ENCODE measurements at places on chromosomes 11 and 22.

DNA sequence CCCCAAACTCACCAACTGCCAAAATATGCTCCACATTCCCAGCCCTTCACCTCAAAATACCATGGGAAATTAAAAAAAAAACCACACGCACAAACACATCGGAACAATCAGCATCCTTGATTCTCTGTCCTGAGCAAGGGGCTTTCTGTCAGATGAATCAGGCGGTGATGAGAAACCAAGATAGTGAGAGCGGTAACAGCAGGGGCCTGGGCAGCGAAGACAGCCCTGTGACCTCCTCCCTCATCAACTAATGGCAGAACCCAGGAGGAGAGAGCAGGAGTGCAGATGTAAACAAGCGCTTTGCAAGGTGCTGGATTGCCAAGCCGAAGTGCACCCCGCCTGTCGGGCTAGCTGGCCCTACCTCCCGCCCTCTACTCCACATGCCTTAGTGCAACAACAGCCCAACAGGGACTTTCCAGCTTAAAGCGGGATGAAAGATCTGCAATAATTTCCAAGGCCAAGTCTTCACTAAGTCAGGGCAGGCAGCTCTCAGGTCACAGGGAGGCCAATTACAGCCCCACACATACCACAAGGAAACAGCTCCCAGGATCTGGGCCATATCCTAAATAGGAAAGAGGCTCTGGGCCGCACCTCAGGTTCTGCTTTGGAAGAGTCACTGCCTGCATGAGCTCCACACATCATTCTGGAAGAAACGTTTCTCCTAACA lies 72.2 kb upstream of the BID start:
- no peak for DNase-seq

DNA sequence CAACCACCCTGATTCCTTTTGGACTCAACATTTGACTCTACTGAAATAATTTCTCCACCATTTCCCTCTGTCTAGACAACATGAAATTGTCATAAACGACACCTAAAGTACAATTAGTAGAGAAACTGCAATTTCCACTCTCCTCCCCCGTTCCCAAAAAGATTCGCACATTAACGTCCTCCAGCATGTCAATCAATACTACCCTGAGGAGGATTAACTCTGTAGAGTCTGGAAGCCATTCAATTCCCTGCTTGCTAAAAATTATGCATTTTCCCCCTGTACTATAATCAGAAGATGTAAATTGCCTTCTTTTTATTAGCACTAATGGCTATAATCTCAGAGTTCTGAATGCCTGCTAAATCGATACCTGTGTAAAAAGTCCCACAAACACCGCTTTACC lies 70.5 kb downstream of the AMBRA1 start:
- DNase-seq: no peak

DNA sequence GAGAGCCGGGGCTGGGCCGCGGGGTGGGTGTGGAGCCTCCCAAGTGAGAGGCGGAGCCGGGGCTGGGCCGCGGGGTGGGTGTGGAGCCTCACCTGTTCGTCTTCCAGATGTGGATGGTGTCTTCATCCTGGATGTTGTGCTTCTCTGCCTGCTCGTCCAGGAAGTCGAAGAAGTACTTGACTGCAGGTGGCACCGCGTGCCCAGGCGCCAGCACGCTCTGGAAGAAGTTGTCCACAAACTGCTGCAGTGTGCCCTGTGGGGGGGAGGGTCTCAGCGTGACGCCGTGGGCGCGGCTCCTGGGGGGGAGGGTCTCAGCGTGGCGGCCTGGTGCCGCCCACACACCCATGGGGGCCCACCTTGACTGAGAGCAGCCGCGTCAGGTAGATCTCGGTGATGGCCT lies 7.6 kb upstream of the MAPK11 start:
- DNase-seq: no peak

DNA sequence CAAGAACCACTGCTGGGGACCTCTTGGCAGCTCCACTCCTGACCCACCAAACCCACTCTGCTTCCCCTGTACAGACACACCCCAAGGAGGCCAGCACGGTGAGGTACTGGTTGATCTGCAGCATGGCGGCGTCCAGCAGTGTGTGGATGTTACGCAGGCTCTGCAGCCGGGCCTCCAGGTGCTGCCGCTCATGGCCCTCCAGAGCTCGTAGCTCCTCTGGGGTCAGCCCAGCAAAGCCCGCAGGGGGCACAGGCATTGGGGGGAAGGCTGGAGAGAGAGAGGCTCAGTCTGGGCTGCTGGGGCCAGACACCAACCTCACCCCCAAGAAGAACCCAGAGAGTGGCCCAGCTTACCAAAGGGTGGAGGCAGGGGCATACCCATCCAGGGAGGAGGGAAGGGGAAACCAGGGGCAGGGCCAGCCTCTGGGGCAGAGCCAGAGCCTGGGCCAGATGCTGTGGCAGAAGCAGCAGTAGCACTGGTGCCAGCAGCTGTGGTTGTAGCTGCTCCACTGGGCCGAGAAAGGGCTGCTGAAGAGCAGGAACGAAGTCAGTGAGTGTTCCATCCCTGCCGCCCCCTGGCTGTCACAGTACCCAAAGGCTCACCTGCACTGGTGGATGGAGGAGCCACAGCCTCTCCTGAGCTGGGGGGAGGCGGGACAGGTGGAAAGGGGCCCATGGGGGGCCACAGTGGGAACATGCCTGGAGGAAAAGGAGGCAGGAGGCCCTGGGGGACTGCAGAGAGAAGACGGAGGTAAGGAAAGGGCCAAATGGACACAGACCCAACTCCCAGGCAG lies 4.5 kb downstream of the SYVN1 start:
- no peak for DNase-seq

All from NCI-H524 (cell line).